ENCODE measurements at places on chromosomes 4 and X.

GRCh38 chrX:103791826-103792485 lies 15.3 kb downstream of the PLP1 start:
- DNase-seq: no peak

DNA sequence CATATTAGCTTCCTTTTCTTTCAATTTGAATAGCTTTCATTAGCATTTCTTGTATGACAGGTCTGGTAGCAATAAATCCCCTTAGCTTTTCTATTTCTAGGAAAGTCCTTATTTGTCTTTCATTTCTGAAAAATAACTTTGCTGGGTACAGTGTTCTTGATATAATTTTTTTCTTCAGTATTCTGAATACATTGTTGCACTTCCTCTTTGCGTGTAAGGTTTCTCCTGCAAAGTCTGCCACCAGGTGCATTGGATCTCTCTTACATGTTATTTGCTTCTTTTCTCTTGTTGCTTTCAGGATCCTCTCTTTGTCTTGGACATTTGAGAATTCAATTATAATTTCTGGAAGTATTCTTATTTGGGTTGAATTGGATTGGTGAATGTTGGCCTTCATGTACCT lies 663.7 kb downstream of the GRXCR1 start:
- no peak for DNase-seq

DNA sequence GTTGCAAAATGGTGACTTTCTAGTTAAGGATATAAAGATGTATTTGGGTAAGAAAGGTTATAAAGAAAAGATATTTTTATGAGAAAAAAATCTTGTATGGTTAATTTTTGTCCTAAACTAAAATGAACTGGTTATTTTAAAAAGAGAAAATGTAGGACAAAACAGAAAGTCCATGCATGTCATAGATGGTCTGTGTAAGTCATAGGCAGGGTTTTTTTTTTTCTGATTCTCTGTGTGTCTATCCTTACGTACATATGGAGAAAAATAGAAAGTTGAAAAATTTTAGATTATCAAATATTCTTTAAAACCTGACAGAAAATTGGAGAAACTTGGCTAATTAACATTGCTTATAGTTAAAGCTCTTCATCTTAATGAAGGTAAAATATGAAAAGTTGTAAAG lies 493.4 kb downstream of the IQCM start:
- DNase-seq: no peak

GRCh38 chr4:150181536-150181935 lies 103.3 kb downstream of the DCLK2 start:
- DNase-seq: no peak

DNA sequence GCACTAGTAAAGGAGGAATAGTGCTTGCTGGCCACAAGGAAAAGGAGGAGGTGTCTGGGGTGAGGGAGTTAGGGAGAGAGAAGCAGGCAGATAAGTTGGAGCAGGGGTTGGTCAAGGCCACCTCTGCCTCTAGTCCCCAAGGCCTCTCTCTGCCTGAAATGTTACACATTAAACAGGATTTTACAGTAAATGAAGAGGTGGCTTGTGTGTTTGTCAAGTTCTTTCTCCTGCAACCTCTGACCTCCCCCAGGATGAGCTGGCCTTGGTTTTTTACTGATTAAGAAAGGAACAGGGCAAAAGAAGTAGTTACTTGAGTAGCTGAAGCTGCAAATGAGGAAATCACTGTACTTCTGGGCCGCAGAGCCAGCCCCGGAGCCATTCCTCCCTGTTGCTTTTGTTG lies 2.0 kb downstream of the GJB1 start:
- no peak for DNase-seq

- DNase-seq: no peak
Measured at GRCh38 chr4:24211856-24212255, 322.0 kb upstream of the PPARGC1A start.

- no peak for DNase-seq
Measured at GRCh38 chrX:39519030-39519488, 578.7 kb downstream of the BCOR start.

DNA sequence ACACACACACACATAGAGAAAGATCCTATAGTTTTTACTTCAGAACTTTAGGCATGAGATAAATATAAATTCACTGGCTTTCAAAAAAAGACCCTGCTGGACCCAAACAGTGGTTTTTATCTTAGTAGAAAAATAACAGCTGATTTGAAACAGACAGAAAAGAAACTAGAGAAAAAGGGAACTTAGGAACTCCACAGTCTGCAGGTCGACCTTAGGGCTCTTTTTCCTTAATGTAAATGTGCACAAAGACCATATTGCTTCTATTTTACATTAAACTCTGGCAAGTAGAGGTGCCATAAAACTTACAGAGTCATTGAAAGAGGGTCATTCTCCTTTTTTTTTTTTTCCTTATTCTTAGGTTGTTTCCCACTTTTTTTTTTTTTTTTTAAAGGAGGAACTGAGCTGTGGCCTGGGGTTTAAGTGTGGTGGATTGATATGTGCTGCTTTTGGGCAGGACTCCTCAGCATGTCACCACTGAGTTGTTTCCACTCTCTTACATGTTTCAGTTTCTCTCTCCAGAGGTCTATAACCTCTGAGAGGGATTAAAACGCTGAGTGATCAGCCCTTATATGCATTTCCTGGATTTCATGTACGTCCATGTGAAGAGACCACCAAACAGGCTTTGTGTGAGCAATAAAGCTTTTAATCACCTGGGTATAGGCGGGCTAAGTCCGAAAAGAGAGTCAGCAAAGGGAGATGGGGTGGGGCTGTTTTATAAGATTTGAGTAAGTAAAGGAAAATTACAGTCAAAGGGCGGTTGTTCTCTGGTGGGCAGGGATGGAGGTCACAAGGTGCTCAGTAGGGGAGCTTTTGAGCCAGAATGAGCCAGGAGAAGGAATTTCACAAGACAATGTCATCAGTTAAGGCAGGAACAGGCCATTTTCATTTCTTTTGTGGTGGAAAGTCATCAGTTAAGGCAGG lies 70.8 kb upstream of the PACRGL start:
- no peak for DNase-seq

GRCh38 chrX:8632924-8633323 lies 99.0 kb downstream of the ANOS1 start:
- no peak for DNase-seq

DNA sequence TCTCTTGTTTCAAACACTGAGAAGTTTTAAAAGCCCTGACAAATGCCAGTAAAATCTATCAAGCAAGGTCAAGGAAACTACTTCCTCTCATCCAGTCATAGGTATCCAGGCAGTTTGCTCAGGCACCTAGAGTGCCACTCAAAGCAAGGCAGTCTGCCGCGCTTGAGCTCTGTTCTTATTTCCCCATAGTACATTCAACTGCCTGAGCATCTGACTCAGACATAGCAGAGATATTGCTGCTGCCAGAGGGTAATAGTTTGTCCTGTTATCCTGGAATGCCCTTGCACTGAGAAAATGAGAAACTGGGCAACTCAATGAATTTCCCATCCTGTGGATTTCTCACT lies 16.1 kb upstream of the ATP8A1 start:
- DNase-seq: no peak

GRCh38 chr4:67480810-67481209 lies 64.5 kb downstream of the CENPC start:
- DNase-seq: no peak

- DNase-seq: no peak
Measured at GRCh38 chr4:175459571-175459970, 352.5 kb downstream of the GPM6A start.

- no peak for DNase-seq
Measured at GRCh38 chr4:17817027-17817426, 6.2 kb downstream of the NCAPG start.

GRCh38 chr4:177057186-177057585 lies 252.5 kb upstream of the NEIL3 start:
- no peak for DNase-seq

GRCh38 chr4:115090483-115091075 lies 22.8 kb downstream of the NDST4 start:
- no peak for DNase-seq

GRCh38 chrX:7709845-7710244 lies 133.1 kb upstream of the VCX start:
- DNase-seq: no peak

- no peak for DNase-seq
Measured at GRCh38 chrX:151729056-151729725, 5.4 kb upstream of the CNGA2 start.

- no peak for DNase-seq
Measured at GRCh38 chr4:130154901-130155300, 1058.9 kb downstream of the C4orf33 start.

DNA sequence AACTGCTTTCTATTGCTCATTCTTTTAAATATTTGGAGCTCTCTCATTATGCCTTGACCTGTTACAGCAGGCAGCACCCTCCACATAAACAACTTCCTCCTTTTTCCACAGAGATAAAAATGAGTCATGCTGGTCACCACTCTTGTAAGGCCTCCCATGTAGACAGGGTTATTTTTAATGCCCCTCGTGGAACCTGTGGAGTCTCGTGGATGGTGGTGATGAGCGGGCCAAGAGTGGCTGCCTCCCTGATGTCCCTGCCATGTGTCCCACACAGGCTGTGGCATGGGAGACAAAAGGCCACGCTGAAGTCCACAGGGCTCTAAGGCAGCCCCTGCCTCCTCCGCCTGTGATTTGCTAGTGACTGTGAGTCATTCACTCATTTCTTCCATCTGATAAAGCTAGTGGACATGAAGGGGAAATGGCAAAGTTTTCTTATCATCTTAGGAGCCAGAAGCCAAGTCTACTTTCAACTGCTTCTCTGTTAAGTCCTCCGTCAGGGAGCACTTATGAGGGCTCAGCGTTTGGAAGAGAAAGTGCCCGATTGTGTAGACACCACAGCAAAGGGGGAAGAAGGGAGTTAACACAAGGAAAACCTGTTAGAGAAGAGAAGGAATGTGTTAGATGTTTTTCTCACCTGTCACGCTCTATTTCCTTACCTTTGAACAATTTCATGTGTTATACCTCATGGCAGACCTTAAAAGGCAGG lies 121.6 kb upstream of the FAT1 start:
- no peak for DNase-seq

- no peak for DNase-seq
Measured at GRCh38 chrX:54178100-54178940, 4.7 kb downstream of the FAM120C start.

DNA sequence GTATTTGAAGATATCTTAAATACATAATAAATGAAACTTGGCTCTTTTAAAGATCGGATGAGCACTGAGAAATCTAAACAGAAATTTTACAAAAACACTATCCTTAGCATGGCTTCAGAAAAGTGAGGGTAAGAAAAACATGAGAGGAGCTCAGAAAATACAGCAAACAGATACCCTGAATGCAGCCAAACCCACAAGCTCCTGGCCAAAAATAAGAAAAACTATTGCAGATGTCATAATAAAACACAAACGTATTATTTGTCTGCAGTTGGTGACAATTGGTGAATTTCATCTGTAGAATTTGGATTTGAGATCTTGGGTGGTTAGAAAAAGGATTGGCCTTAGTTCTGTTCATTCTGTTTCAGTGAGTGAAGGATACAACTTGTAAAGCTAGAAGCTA lies 603.9 kb downstream of the INPP4B start:
- no peak for DNase-seq

- no peak for DNase-seq
Measured at GRCh38 chrX:16039363-16039762, 84.0 kb upstream of the GRPR start.

DNA sequence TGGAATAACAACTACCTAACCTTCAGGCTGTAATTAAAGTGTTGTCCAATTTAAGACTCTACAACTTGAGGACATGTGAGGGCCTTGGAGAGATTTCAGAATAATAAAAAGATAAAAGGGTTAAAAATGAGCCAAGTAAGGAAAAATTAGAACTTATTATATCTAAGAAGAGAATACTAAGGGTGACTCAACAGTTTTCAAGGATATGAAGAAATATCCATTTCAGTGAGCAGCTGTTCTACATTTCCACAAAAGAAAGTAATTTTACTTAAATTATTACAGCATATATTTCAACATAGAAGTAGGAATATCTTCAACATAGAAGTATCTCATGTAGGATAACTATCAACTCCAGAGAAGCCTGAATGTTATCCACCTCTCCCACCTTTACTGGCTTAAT lies 11.3 kb downstream of the SNX12 start:
- DNase-seq: no peak

DNA sequence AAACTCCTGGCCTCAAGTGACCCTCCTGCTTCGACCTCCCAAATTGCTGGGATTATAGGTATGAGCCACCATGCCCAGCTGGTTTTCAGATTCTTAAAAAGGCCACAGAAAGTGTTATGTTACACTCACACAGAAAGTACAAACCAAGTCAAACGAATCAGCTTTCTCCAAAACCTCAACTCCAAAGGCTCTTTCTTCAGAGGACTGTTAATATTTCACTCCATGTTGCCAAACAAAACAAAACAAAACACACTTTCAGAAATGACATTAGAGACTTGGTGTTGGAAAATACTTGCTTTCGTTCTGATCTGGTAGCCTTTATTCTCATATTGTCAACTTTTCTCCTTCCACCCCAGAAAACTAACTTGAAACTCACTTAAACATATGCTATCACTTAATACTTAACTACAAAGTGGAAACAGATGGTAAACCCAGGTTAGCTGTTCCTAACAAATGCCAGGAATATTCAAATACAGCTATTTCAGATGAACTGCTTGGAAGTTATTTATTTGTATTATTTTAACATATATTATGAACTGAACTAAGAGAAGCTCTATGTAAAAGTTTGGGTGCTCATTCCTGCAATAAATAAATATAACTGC lies 34.7 kb downstream of the RLIM start:
- no peak for DNase-seq

- no peak for DNase-seq
Measured at GRCh38 chr4:71461422-71461821, 122.6 kb downstream of the SLC4A4 start.

DNA sequence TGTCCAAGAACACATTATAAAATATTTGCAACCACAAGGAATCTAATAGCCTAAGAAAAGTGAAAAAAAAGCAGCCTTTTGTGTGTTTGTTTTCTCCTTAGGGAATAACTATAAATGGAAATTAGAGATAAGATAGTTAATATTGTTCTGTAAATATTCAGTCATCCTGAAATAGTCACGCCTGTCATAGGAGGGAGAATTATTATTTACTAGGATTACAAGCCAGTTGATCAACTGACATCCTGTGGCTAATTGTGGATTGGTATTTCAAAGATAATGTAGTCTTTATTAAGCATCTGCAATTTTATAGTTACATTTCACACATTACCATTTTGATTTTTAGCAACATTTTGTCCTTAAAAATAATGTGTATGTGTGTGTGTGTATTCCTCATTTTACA lies 118.6 kb downstream of the CCSER1 start:
- DNase-seq: no peak

DNA sequence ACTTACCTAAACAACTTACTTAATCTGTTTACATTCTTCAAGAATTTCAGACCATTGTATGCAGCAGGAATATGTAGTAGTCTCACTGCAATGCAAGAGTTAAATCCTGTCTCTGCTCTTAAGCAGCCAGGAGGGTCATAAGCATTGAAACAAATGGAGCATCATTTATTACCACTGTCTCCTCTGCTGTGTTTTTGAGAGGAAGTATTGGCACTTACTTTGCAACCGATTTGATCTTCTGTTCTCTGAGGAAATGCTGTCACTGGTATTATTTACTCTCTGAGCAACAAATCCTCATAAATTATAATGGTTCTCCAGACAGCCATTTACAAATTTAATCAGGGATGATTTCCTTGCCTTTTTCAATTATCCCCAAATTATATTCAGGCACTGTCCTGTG lies 1367.1 kb downstream of the STIM2 start:
- no peak for DNase-seq

- DNase-seq: no peak
Measured at GRCh38 chr4:82543131-82543530, 18.7 kb downstream of the TMEM150C start.

GRCh38 chrX:101203761-101204351 lies 15.7 kb upstream of the DRP2 start:
- no peak for DNase-seq

All from activated CD4-positive, alpha-beta T cell treated with anti-CD3 and anti-CD28 coated beads for 1 hour (primary cell).